A549 treated with Hydrocortisone at 1 μM for 4 hours (cell line): ENCODE measurements at places on chromosomes 2 and 18. TPM values are rescaled to one million over a fixed set of nuclear protein-coding genes. Genes with fewer than 3 reads are reported as not detected.

SERPINB13 gene
- not detected in 5 replicates for total RNA-seq

IL18R1 gene
- 1.0 to 1.4 TPM (median 1.2 TPM) in 5 replicates for total RNA-seq

C2orf69 gene
- total RNA-seq, result 6.3 to 9.0 TPM (median 7.3 TPM) in 5 replicates

DPP4 gene
- total RNA-seq, result 0.61 to 1.2 TPM (median 0.76 TPM) in 5 replicates

GALNT14 gene
- total RNA-seq, result 43.9 to 46.3 TPM (median 45.4 TPM) in 5 replicates

ZNF892 gene
- total RNA-seq, result 0.23 to 0.91 TPM (median 0.60 TPM) in 5 replicates

GPBAR1 gene
- total RNA-seq, result 0.14 to 0.29 TPM (median 0.18 TPM) in 5 replicates

PRLH gene
- total RNA-seq, result not detected in 5 replicates

ZNF532 gene
- total RNA-seq, result 16.7 to 29.5 TPM (median 22.1 TPM) in 5 replicates

TXNDC9 gene
- 38.1 to 52.9 TPM (median 43.6 TPM) in 5 replicates for total RNA-seq

SERPINB7 gene
- 1.3 to 3.3 TPM (median 2.2 TPM) in 5 replicates for total RNA-seq

COQ10B gene
- total RNA-seq, result 15.9 to 22.1 TPM (median 17.7 TPM) in 5 replicates

NOP58 gene
- 111 to 140 TPM (median 119 TPM) in 5 replicates for total RNA-seq

POU3F3 gene
- total RNA-seq, result 0.03 TPM in 1 of 5 replicates, not detected in the others

RGPD3 gene
- total RNA-seq, result 0.06 to 0.23 TPM (median 0.17 TPM) in 5 replicates

SERPINB12 gene
- not detected in 5 replicates for total RNA-seq

IL1F10 gene
- not detected in 5 replicates for total RNA-seq

AMER3 gene
- not detected in 5 replicates for total RNA-seq

EPAS1 gene
- total RNA-seq, result 89.4 to 119 TPM (median 107 TPM) in 5 replicates

FAHD2B gene
- total RNA-seq, result 10.7 to 12.6 TPM (median 12.1 TPM) in 5 replicates

CCDC102B gene
- 0.18 to 0.81 TPM (median 0.28 TPM) in 4 of 5 replicates, not detected in the other for total RNA-seq

OTOF gene
- total RNA-seq, result 0.09 to 0.31 TPM (median 0.13 TPM) in 5 replicates

SCYGR8 gene
- not detected in 5 replicates for total RNA-seq

MALL gene
- 136 to 171 TPM (median 143 TPM) in 5 replicates for total RNA-seq

ACVR1 gene
- 19.3 to 24.4 TPM (median 21.1 TPM) in 5 replicates for total RNA-seq

LRATD1 gene
- total RNA-seq, result 0.05 to 0.10 TPM (median 0.10 TPM) in 5 replicates

GAL3ST2 gene
- total RNA-seq, result 0.18 to 0.25 TPM (median 0.23 TPM) in 5 replicates

CHN1 gene
- total RNA-seq, result 16.4 to 19.9 TPM (median 17.3 TPM) in 5 replicates

RAX gene
- total RNA-seq, result 0.05 TPM in 1 of 5 replicates, not detected in the others

TMEM163 gene
- 0.06 to 0.22 TPM (median 0.16 TPM) in 5 replicates for total RNA-seq

DYNC2LI1 gene
- total RNA-seq, result 14.4 to 20.8 TPM (median 17.0 TPM) in 5 replicates

LYG2 gene
- 0.18 TPM in 1 of 5 replicates, not detected in the others for total RNA-seq

TMEM17 gene
- total RNA-seq, result 3.6 to 5.2 TPM (median 4.8 TPM) in 5 replicates

ALPP gene
- total RNA-seq, result 9.3 to 13.2 TPM (median 12.1 TPM) in 5 replicates

REG1A gene
- not detected in 5 replicates for total RNA-seq

RIT2 gene
- total RNA-seq, result not detected in 5 replicates

CNRIP1 gene
- 1.7 to 2.1 TPM (median 1.8 TPM) in 5 replicates for total RNA-seq

NGEF gene
- 12.2 to 18.6 TPM (median 15.8 TPM) in 5 replicates for total RNA-seq

CAB39 gene
- total RNA-seq, result 42.4 to 67.3 TPM (median 55.8 TPM) in 5 replicates

G6PC2 gene
- total RNA-seq, result not detected in 5 replicates

ITGA4 gene
- 1.3 to 2.6 TPM (median 2.0 TPM) in 5 replicates for total RNA-seq

SCN3A gene
- total RNA-seq, result 0.01 TPM in 1 of 5 replicates, not detected in the others

REG3G gene
- not detected in 5 replicates for total RNA-seq

AGXT gene
- not detected in 5 replicates for total RNA-seq

CDK5R2 gene
- total RNA-seq, result 4.4 to 6.8 TPM (median 6.5 TPM) in 5 replicates

ORC2 gene
- 12.0 to 14.9 TPM (median 14.0 TPM) in 5 replicates for total RNA-seq

ZAP70 gene
- 0.10 to 0.12 TPM in 2 of 5 replicates, not detected in the others for total RNA-seq

FIGN gene
- total RNA-seq, result 1.7 to 2.7 TPM (median 2.0 TPM) in 5 replicates

IKZF2 gene
- 0.05 to 0.37 TPM (median 0.27 TPM) in 5 replicates for total RNA-seq

ANKRD62 gene
- total RNA-seq, result not detected in 5 replicates

NCKAP5 gene
- 0.71 to 1.3 TPM (median 0.97 TPM) in 5 replicates for total RNA-seq

CYP27C1 gene
- total RNA-seq, result 3.2 to 4.2 TPM (median 3.7 TPM) in 5 replicates

SPOPL gene
- total RNA-seq, result 5.1 to 9.7 TPM (median 8.6 TPM) in 5 replicates

UGT1A10 gene
- total RNA-seq, result 0.08 to 0.09 TPM in 2 of 5 replicates, not detected in the others

COMMD1 gene
- 41.8 to 48.0 TPM (median 44.1 TPM) in 5 replicates for total RNA-seq

NT5DC4 gene
- not detected in 5 replicates for total RNA-seq

IL36G gene
- not detected in 5 replicates for total RNA-seq
